DND-41 (cell line): ENCODE measurements at places on chromosomes 4 and X.

- H3K4me3 ChIP-seq, result no peak overlapping the region
- DNase-seq, result no peak
- no peak overlapping the region for H3K27ac ChIP-seq
- no peaks in the 10 kb centered on the region for H3K4me1 ChIP-seq
- no peaks in the 10 kb centered on the region for H3K36me3 ChIP-seq
- no peaks in the 10 kb centered on the region for H3K27me3 ChIP-seq
These were observed 7.3 kb downstream of the TAB3 start for GRCh38 chrX:30881797-30882196.

DNA sequence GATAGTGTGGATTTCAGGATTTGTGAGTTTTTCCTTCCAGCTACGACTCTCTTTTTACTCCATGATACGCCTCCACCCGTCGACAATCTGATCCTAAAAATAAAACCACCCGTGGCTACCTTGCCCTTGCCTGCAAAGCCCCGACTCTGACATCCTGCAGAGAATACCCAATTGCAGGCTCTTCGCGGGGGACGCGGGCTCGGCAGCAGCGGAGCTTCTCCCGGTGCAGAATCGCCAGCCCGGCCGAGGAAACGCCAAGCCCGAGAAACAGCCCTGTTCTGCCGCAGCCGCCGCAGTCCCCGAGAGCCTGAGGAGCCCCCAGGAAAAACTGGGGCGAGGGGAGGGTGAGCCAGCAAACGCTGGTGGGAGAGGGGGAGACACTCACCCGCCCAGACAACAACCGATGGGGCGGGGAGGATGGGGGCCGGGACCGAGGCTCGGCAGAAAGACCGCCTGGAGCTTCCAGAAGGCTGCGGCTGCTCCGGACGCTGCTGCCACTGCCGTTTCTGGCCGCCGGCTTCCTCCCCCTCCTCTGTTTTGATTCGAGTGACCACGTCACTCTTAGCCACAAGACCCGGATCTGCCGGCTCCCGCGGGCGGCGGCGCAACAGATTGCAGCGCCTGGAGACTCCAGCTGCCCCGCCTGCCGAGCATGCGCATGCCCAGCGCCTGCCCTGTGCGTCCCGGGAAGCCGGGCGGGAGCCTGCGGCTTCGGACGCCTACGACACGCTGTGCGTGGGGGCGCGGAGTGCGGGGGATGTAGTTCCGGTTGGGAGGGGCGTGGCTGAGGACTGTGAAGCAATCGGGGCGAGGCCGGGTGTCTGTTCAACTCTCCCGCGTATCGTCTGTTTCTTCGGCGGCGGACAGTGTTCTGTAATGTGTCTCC is at the start of gene SMIM14:
Gene SMIM14 (minus strand): TSS at position 512 of the 886 bp plus-strand sequence. CDS start 33,720 bp downstream, outside the sequence.
- H3K36me3 ChIP-seq, result no peaks in the 10 kb centered on the region
- DNase-seq, result peak; percentile 89
- peaks cover 41% of the 10 kb centered on the region for H3K4me1 ChIP-seq
- peak within 1 kb of the TSS; percentile 10; the same call in 1 of the 2 replicates for H3K27ac ChIP-seq
- peak within 1 kb of the TSS; percentile 68 for H3K4me3 ChIP-seq

- H3K4me3 ChIP-seq, result no peak overlapping the region
- peaks cover 3% of the 10 kb centered on the region for H3K27me3 ChIP-seq
- no peak for DNase-seq
- no peaks in the 10 kb centered on the region for H3K36me3 ChIP-seq
- no peaks in the 10 kb centered on the region for H3K4me1 ChIP-seq
- H3K27ac ChIP-seq, result no peak overlapping the region
These were observed 61.5 kb downstream of the IGSF1 start for GRCh38 chrX:131227608-131228007.

- no peak overlapping the region for H3K27ac ChIP-seq
- H3K36me3 ChIP-seq, result no peaks in the 10 kb centered on the region
- no peaks in the 10 kb centered on the region for H3K27me3 ChIP-seq
- no peak for DNase-seq
- H3K4me3 ChIP-seq, result no peak overlapping the region
These were observed 70.8 kb downstream of the NPNT start for GRCh38 chr4:105966051-105966450.

DNA sequence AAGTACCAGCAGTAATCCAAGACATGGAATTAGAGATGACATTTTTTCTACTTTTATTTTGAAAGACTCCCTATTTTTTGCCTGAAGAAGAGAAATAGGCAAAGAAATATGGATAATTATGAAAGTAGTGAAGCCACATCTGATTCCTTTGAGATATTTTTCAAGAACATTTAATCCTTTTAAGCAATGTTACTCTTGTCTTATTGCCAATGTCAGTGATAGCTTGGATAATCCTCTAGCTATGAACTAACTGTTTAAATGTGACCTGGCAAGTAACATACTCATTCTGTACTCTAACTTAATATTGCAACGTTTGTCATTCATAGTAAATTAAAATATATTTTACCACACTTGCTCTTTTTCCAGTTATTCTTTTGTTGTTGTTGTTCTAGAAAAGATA is 181.3 kb downstream of the VEGFC start:
- no peaks in the 10 kb centered on the region for H3K4me1 ChIP-seq
- H3K27ac ChIP-seq, result no peak overlapping the region
- no peaks in the 10 kb centered on the region for H3K36me3 ChIP-seq
